Gastrocnemius medialis (tissue), 4 donors: ENCODE measurements at places on chromosomes 7 and 10. TPM values are rescaled to one million over a fixed set of nuclear protein-coding genes. Genes with fewer than 3 reads are reported as not detected.

Gene FANK1
- not detected for total RNA-seq

Gene PTF1A
- total RNA-seq: not detected

Gene COL28A1
- 1.6 TPM for total RNA-seq

Gene AKR1D1
- total RNA-seq: 0.20 TPM

GRCh38 chr10:116925056-116925455, 75.8 kb downstream of the ENO4 start:
- no peaks in the 10 kb centered on the region for H3K36me3 ChIP-seq
- no peak for DNase-seq
- no peaks in the 10 kb centered on the region for H3K4me1 ChIP-seq

DNA sequence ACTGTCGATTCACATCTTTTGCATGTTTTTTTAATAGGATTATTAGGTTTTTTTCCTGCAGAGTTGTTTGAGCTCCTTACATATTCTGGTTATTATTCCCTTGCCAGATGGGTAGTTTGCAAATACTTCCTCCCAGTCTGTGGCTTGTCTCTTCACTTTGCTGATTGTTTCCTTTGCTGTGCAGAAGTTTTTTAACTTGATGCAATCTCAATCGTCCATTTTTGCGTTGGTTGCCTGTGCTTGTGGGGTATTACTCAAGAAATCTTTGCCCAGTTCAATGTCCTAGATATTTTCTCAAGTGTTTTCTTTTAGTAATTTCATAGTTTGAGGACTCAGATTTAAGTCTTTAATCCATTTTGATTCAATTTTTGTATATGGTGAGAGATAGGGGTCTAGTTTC, 95.4 kb downstream of the TBXAS1 start:
- H3K4me3 ChIP-seq: no peak overlapping the region
- H3K4me1 ChIP-seq: no peaks in the 10 kb centered on the region
- H3K27ac ChIP-seq: no peak overlapping the region
- H3K36me3 ChIP-seq: no peaks in the 10 kb centered on the region
- DNase-seq: no peak

DNA sequence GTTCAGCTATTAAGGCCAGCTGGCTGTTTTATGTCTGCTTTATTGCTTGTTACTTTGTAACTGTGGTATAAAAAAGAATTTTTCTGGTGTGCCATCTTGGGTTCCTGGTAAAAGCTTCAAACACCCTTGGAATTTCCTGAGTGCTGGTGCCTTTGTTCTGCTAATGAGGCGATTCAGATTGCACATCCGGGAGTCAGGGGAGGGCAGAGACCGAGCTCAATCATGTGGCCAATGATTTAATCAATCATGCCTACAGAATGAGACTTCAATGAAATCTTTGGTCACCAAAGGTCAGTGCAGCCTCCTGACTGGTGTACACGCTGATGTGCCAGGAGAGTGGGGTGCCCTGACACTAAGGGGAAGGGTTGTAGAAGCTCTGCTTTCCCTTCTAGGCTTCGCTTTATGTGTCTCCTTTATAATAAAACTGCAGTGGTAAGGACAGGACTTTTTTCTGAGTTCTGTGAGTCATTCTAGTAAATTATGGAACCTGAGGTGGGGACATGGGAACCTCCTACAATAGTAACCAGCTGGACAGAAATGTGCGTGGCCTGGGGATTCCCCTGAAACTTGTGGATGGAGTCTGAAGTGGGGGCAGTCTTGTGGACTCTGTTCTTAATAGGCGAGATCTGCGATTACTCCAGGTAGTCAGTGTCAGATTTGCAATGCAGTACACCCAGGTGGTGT, 69.4 kb upstream of the OGDHL start:
- no peak overlapping the region for H3K4me3 ChIP-seq
- DNase-seq: no peak
- H3K27me3 ChIP-seq: no peaks in the 10 kb centered on the region
- H3K4me1 ChIP-seq: no peaks in the 10 kb centered on the region

- no peaks in the 10 kb centered on the region for H3K27me3 ChIP-seq
- no peak overlapping the region for H3K27ac ChIP-seq
- H3K36me3 ChIP-seq: no peaks in the 10 kb centered on the region
- no peaks in the 10 kb centered on the region for H3K4me1 ChIP-seq
- no peak overlapping the region for H3K4me3 ChIP-seq
- no peak for DNase-seq
These were observed 6.9 kb upstream of the TNS3 start for GRCh38 chr7:47588704-47589225.

DNA sequence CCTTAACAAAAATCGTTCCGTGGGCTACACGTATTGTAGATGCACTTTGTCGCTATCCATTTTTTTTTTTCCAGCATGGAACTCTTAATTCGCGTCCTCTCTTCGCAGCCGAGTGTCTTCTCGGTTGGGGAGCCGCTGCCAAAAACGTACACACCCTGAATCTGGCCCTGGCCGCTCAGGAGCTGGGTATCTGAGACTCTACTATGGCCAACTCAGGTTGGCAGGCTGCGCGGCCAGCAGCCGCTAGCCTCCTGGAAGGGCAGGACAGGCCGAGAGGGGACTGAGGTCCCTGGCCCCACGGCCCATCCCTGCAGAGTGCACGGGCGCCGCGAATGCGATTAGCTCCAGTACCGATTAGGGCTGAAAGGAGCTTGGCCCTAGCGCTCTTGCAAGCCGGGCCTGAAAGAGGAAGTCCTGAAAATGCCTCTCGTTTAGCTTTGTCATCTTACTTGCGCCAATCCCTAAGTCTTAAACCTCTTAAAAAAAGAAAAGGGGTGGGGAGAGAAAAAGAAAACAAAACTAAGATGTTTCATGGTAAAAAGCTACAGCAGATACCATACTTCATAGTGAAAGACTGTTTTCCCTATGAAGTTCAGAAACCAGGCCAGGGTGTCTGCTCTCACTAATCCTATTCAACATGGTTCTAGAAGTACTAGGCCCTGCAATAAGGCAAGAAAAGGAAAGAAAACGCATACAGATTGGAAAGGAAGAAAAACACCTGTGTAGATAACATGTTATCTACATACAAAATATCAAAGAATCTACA, 113.2 kb upstream of the RHEB start:
- peak overlapping the region; percentile 52 for H3K4me3 ChIP-seq
- peaks cover 8% of the 10 kb centered on the region for H3K4me1 ChIP-seq
- DNase-seq: peak; percentile 29
- H3K27ac ChIP-seq: peak overlapping the region; percentile 83

- no peaks in the 10 kb centered on the region for H3K27me3 ChIP-seq
- no peak overlapping the region for H3K4me3 ChIP-seq
- no peak for DNase-seq
- H3K4me1 ChIP-seq: no peaks in the 10 kb centered on the region
- no peak overlapping the region for H3K27ac ChIP-seq
These were observed 524.8 kb downstream of the GRM8 start for GRCh38 chr7:126727930-126728391.

GRCh38 chr10:97019213-97019844, 166.4 kb downstream of the SLIT1 start:
- DNase-seq: no peak
- H3K4me3 ChIP-seq: no peak overlapping the region
- H3K4me1 ChIP-seq: peaks cover 38% of the 10 kb centered on the region
